ENCODE measurements at places on chromosomes 16 and 17.

DNA sequence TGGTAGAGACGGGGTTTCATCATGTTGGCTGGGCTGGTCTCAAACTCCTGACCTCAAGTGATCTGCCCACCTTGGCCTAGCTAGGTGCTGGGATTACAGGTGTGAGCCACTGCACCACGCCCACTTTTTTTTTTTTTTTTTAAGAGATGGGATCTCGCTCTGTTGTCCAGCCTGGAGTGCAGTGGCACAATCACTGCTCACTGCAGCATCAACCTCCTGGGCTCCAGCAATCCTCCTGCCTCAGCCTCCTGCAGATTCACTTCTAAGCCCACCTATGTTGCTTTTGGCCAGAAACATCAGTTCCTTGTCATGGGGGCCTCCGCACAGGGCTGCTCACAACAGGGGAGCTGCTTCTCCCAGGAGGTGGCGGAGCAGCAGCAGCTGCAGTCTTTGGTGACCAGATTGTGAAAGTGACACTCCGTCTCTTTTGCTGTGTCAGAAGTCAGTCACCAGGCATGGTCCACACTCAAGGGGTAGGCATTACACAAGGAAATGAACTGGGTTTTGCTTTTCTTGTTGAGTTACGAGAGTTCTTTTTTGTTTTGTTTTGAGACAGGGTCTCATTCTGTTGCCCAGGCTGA lies 4.5 kb upstream of the NME4 start:
- no peak for DNase-seq

DNA sequence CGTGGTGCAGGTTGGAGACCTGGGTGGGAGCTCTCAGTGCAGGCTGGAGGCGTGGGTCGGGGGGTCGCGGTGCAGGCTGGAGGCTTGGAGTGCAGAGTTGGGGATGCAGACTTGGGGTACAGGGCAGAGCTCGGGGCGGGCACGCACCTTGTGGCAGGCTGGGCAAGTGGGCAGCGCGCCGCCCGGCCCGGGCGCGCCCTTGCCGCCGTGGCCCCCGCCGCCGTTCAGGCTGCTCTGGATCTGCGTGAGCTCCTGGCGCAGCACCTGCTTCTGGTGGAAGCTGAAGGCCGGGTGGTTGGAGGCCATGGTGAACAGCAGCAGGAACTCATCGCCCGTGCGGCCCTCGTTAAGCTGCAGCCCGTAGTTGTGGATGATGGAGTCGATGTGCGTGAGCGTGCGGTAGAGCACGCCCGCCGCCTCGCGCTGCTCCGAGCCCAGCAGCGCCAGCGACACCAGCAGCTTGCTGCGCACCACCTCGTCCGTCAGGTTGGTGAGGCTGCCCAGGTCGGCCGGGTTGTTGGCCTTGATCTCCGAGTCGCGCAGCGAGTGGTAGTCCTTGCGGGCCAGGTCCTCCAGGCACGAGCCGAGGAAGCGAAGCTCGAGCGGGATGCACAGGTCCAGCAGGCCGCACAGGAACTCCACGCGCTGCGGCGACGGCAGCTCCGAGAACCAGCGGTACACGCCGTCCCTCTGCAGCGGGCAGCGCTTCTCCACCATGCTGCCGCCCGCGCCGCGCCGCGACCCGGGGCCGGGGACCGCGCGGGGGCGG lies 1.1 kb downstream of the ZCCHC14 start:
- no peak for DNase-seq

DNA sequence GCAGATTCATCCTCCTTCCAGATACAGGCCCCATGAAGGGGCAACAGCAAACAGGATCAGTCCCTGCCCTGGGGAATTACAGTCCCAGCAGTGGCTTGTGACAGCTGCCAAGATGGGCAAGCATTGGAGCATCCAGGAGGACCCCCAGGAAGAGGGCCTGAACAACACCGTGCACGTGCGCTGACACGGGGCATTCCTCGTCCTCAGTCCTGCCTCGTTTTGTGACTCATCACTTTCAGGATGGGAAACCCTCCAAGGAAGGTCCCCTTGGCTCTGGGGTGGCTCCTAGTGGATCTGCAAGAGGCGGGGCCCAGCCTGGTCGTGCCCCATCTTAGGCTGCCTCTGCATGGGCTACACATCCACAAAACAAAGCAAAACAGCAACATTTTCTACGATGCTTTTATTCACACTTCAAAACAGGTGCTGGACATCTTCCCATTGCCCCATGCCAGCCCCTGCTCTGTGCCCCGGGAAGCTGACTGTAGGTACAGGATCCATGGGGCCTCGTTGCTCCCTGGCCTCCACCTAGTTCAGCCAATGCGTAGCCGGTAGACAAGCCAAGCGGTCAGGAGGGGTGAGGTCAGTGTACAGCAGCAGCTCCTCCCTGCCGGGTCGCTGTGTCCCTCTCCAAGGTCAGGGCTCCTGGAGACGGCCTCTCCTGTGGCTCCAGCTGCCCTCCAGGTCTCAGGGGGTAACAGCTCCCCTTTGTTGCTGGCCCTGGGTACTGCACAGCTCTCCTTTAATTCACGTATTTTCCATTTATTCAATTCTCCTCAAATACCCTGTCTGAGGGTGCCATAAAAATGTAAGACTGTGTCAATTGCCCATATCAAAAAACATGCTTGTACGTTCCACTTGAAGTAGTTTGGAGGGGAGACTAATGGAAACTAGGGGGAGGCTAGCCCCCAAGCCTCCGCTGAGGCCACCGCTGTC lies 32.2 kb downstream of the ACTG1 start:
- no peak for DNase-seq

DNA sequence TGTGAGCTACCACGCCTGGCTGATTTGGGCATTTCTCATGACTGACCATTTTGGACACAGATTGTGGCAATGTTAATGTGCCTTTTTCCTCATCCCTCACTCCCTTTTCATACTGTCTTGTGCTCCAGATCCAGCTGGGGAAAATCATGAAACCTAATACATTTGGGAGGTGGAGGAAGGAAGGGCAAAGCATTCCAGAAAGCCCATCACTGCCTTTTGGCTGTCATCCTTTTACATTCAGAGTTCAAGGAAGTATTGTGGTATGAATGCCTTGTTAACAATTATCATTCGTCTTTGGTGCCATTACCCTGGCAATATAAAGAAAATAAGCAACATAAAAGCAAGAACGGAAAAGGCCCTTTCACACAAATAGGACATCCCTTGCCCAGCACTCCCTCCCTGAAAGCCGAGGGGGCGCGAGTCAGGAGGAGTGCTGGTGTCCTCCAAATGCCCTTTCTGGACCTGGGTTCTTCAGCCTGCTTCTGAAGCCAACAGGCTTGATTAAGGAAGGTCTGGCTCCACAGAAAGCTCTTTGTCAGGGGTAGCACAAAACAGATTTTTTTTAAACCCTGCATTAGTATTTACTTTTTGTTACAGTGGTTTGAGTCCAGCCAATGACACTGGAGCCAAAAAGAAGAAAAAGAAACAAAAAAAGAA lies 20.1 kb downstream of the NMT1 start:
- DNase-seq, result no peak

- peak; percentile 37 for DNase-seq
Observed at GRCh38 chr17:82257473-82257872, 16.0 kb downstream of the CSNK1D start.

DNA sequence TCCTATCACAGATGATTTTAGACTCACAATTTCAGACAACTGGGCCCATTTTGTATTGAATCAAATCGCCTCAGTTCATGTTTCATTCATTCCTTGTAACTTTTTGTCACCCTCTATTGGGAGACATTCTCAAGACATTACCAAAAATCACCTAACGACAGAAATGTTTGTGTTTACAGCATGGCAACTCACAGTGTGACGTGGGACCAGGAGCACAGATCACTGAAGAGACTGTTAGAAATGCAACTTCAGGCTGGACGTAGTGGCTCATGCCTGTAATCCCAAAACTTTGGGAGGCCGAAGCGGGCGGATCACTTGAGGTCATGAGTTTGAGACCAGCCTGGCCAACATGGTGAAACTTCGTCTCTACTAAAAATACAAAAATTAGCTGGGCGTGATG lies 249.6 kb downstream of the NTN1 start:
- DNase-seq, result no peak

- no peak for DNase-seq
Observed at GRCh38 chr17:29909236-29910003, 20.6 kb downstream of the SSH2 start.

DNA sequence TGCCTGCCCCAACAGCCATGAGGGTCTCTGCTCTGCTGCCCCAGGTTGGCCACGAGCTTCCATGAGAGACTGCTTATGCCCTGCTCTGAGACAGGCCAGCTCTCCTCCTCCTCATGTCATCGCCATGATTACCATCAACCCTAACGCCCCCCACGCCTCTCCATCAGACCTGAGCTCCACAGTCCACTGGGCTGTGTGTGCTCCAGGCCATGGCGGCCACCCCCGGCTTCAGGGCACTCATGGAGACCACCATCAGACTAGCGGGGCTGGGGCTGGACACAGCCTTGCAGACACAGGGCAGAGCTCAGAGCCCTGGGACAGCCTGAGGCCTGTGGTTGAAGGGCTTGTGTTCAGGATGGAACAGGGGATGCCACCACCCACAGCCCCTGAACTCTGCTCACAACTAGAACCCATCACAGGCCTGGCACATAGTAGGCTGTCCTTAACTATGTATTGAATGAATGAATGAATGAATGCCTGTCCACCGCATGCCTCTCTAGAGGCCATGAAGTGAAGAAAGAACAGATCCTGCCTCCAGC lies 14.6 kb downstream of the CNGB1 start:
- DNase-seq, result no peak

GRCh38 chr17:45222289-45222995 lies 757 bp downstream of the FMNL1 start:
- DNase-seq, result no peak

DNA sequence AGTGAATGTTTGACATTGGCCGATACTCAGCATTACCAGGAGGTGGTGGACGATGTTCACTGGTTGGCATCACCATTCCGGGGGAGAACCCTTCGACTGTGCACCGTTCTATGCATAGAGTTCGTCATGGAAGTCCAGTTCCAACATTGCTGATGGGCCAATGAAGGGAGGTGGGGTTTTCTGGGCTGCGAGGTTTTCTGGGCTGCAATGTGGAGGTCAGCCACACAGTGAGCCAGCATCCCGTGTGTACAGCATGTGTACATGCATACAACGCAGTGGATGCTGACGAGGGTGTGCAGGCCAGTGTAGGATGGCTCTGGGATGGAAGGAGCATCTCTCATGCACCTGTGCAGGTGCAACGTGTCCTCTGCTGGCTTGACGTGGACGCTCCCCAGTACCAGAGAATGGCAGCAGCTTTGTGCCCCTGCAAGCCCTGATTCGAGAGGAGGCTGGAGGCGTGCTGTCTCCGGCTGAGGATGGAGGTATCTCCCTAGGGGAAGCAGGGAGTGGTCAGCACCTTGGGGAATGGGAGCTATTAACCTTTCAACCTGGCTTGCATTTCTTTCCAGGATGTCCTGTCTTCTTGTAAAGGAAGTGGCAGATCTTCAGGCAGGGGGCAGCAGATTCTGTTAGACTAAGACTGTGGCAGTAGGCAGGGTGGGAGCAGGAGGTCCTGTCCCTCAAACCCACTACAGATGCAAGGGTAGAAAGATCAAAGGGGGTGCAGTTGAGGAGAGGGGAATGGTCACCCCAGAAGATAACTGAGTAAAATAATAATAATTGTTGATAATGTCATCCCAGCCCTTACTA lies 98.2 kb downstream of the CYLD start:
- DNase-seq, result no peak

DNA sequence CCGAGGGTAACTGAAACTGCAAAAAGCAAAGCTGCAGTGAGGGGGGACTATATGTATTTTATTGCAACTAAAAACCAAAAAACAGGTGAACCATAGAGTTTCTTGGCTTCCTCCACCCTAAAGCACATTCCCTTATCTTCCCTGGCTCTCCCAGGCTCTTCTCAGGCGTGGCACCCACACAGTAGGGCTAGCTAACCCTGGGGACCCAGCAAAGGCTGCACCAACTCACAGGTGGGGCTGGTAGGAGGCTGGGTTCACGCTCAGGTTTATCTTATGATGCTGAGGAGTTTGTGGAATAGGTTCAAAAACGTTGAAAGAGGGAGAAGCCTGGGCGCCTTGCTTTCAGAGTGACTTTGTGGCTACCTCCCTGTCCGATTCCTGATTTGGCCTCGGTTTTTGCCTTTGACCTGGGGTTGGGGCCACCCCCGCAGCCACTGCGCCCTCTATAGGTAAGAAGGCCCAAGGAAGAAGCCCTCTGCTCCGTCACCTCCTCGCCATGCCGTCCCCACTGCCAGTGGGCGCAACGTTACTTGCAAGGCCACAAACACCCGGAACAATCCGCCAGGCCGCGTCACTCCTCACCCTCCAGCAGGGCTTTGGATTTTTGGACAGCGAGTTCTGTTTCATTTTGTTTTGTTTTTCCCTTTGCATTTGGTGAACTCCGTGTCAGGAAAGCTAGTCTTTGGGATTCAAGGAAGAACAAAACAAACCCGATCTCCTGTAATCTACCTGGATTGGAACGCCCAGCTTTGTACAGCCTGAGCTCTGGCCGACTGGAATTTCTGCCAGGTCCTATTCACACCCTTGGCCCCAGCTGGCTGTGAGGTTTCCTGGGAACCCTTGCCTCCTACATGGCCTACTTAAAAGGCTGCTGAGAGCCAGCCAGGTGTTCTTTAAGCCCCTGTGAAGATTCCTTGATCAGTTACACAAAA lies 60.8 kb downstream of the TBC1D16 start:
- no peak for DNase-seq

DNA sequence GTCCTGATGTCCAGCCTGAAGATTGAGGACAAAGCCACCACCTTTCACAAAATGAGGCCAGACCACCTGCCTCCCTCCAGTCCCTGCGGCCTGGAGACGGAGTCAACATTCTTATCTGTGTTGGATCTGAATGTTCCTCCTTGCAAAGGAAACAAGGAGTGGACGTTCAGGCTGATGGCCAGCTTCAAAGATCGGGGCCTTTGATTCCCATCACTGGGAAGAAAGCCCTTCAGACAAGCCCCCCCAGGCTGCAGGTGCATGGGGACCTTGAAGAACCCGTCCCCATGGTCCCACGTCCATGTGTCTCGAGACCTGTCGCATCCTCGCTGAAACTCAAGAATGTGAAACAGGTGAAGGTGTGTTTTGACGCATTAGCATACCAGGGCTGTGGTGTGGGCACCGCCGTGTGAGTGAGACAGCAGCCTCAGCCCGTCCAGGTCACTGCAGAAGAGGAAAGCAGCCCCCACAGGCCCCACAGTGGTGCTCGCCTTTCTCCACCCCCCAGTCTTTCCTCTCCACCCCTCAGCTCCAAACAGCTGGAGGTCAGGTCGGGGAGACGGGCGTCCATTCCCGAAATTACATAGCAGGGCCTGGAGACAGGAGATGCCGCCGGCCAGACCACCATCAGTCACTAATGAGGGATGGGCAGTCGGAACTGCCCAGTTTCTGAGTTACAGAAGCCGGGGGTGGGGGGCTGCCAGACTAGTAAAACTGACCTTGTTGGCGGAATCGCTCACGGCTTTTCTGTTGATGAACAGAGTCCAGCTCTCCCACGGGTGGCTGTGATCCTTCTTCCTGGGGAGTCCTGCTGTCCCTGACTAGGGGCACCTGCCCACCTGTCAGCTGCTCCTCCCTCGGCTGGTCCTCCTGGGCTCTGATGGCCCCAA lies 877 bp upstream of the CSNK1D start:
- DNase-seq, result no peak

- DNase-seq, result no peak
Observed at GRCh38 chr17:9151091-9151490, 129.8 kb downstream of the NTN1 start.
